ENCODE measurements at places on chromosomes 2 and 18.
A peak's percentile ranks its signal among the peaks of the same experiment; 100 is the strongest.

DNA sequence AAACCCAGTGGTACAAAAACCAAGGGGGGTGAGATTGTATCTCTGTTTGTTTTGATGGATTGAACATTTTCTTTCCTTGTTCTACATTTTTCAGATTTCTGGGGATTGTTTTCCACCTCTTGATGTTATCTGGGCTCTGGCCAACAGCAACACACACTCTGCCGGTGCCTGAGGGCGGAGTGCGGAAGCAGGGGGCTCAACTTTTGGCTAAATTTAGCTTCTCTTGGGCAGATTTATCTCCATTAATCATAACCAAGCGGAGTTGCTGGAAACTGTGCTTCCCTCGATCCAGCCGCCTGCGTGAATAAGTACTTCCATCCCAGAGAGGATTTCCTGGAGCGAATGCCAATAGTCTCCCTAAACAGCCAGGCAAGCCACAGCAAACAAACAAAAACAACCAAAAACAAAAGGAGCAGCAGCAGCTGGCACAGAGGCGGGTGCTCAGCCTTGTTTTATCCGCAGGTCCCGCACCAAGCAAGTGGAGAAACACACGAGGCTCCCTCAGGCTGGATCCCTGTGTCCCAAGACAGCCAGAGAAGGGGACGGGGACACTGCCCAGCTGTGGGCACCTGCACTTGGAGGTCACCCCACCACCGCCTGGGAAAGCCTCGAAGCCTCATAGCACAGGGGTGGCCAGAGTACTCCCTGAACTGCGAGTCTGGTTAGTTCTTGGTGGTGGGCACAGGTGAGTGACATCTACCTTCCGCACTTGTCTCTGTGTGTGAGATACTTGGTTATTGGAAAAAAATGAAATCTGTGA lies 143.4 kb downstream of the NDUFA10 start:
- no peak for DNase-seq

DNA sequence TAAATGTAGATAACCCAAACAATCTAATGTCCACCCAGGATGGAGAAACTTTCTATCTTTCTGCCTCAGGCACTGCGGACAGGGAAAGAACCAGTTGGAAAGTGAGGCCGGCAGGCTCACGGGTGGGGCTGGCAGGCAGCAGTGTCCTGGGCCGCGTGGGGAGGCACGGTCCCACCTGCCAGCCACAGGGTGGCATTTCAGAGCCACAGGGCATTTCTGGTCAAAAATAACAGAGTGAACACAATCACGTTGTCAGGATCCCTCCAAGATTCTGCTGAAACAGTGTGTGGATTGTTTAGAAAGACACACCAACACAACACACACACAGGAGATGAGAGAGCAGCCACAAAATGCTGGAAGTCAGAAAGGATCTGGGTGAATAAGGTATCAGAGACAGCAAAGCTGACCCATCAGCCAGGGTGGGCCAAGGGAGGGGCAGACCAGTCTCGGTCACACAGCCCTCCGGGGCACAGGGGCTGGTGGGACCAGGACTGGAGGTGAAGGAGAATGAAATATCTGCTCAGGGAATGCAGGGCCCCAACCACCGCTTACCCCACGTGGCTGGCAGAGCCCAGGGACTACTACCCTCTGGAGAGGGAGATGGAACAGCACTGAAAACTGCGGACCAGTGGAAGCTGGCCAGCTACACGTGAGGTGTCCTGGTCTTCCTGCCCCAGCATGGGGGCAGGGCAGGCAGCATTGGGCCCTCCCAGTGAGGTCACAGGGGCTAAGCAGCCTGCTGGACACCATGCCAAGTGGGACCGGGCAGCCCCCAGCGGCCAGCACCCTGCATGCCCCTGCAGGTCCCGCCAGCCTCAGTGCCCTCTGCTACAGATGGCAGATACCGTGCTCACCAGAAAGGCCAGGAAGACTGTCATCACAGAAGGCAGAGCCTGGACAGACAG lies 173.9 kb downstream of the HDAC4 start:
- no peak for DNase-seq

GRCh38 chr2:182941919-182942318 lies 75.5 kb upstream of the FRZB start:
- no peak for DNase-seq

- DNase-seq, result peak; percentile 66
Measured at GRCh38 chr18:31555971-31556747, 35.5 kb upstream of the TTR start.

GRCh38 chr2:109242654-109243331 lies 113.8 kb downstream of the SH3RF3 start:
- no peak for DNase-seq

GRCh38 chr18:79684787-79685186 lies 5.2 kb downstream of the CTDP1 start:
- DNase-seq, result no peak

GRCh38 chr2:219174801-219175200 lies 1.9 kb downstream of the CNPPD1 start:
- no peak for DNase-seq

GRCh38 chr2:173752152-173752551 lies 213.0 kb downstream of the SP3 start:
- DNase-seq, result no peak

GRCh38 chr18:37161491-37161890 lies 332.6 kb downstream of the KIAA1328 start:
- DNase-seq, result no peak

DNA sequence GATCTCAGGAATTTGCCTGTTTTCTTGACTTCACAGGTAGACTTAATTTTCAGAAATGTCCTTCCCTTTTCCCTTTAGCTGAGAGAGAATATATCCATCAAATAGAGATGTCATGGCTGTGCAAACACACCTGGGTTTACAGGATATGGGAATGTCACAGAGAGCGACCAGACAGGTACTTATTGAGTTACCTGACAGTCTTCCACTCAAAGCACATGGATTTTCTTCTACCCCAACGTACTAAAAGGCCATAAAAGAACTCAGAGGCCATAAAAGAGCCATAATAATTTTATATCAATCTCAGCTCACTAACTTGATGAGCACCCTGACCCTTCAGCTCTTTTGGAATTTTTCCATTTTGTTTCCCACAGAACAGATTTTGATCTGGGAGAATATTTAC lies 5.3 kb upstream of the DTNA start:
- no peak for DNase-seq

GRCh38 chr18:23107718-23108117 lies 27.6 kb upstream of the CABLES1 start:
- DNase-seq, result no peak

DNA sequence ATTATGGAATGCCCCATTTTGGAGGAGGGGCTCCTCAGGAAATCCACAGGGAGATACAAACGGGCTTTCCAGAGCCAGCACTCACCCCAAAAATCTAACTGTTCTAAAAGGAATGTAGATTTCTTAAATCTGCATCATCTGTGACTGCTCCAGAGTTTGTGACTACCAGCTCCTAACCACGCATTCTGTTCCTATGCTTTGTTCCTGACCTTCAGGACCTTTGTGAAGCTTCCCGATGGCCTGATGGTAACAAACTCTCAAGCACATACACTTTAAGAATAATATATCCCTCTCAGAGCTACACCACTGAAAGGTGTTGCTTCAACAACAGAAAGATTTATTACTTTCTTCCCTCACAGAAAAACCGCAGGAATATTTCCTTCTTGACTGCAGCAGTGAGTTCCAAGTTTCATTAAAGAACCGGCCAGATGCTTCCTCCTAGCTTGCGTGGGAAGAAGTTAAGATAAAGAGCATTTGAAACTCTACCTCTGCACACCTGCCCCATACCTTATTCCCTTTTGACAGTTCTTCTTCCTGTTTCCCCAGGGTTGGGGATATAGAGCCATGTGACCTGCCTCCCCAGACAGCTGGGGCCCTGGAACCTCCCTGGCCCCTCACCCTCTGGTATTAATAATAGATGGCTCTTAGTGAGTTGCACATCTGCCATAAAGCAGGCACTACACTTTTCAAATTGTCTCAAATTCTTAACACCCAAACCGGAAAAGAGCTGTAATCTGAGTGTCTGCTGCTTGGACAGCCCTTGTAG lies 40.2 kb upstream of the EML4 start:
- DNase-seq, result no peak
